Stimulated activated CD8-positive, alpha-beta memory T cell treated with anti-CD3 and anti-CD28 coated beads, Interleukin-2, amount 100 ng/mL, for 48 hours (primary cell): ENCODE measurements at places on chromosomes 4 and X.

DNA sequence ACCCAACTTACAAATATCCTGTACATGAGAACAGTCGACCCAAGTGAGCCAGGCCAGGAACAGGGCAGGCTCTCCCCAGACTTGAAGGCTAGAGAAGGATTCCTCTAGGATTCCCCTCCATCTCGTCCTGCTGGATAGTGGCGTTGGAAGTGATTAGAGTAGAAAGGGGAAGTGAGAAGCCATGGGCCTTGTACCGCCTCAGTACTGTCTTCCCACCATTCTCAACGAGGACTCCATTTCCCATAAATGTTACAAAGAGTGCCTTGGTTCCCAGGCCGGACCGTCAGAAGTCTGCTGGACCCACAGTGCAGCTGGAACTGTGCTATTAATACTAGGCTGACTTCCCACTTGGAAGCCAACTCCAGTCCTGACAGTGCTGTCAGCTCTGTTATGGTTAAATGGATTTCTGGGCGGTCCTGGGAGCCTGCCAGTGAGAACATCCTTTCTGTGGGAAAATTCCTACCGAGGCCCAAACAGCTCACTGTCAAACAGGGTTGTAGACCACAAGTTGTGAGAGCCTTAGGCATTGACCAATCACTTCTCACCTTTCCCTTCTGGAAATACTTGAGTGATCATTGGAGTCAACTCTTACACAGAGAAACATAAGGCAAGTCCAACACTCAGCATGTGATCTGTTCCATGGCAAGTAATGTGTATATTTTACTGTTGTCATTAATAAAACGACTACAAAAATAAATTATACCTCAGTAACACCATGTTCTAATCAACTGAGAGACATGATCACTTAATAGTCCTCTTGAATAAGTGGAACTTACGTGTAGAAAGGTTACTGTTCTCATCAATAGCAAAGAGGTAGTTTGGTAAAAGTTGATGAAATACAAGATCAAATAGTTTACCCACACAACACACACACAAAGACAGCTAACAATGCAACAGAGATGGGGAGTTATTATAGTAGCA is 58.4 kb downstream of the AMELX start:
- DNase-seq = no peak

DNA sequence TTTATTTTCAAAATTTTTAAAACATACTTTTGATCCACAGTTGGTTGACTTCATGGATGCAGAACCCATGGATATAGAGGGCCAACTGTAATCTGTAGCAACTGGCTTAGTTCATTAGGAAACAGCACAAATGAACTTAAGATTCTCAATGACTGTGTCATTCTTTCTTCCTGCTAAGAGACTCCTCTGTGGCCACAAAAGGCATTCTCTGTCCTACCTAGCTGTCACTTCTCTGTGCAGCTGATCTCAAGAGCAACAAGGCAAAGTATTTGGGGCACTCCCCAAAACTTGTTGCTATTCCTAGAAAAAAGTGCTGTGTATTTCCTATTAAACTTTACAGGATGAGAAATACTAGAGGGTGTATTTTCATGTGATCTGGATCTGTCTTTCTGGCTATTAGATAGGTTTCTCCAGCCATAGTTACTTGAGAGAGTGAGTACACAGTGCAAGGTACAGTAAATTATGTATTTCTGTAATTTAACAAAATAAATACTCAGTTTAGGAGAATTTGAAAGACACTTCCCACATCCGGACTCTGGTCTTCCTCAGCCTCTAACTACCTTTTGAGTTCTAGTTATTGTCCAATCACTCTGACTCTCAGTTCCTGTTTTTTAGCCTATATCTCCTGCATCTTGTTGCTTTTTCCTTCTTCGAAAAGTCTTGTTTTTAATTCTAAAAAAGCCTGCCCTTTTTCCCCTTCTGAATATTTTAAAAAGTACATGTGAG is 21.8 kb downstream of the TLR2 start:
- no peak for DNase-seq

GRCh38 chrX:123756320-123756719 is 23.5 kb upstream of the THOC2 start:
- DNase-seq = no peak

GRCh38 chr4:147714575-147715401 is 17.1 kb upstream of the ARHGAP10 start:
- no peak for DNase-seq

- no peak for DNase-seq
Observed at GRCh38 chrX:112641449-112641848, 38.3 kb downstream of the LHFPL1 start.

- no peak for DNase-seq
Observed at GRCh38 chrX:66014556-66014955, 25.3 kb downstream of the VSIG4 start.

DNA sequence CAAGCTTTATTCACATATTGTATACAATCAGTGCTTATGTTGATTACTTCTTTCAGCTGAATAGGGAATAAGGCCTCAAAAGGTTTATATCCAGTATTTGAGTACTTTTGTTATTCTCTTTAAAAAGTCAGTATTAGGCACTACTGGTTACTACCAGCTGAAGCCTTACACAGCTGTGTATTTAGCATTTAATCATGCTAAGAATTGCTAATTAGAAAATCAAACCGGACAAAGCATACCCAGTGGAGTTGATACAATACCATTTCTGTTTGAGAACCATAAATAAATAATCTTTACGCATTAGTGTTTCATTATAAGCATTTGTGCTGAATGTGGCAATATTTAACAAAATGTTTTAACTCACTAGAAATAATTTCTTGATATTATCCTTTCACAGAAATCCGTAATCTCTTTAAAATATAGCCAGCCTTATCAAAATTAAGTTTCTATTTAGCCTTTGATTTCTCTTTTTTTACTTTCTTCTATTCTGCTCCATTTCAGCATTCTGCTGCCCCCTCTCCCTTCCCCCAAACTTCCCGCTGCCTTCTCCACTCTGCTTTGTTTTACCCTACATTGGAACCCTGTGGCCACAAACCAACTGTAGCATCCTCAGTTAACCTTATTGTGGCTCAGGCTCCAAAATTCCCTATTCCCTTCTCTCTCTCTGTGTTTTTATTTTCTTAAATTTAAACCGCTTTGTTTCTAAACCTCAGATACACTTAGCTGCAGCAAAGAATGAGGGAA is 37.8 kb downstream of the UGT8 start:
- DNase-seq = no peak

- DNase-seq = no peak
Observed at GRCh38 chr4:152399246-152399645, 136.6 kb downstream of the FBXW7 start.

DNA sequence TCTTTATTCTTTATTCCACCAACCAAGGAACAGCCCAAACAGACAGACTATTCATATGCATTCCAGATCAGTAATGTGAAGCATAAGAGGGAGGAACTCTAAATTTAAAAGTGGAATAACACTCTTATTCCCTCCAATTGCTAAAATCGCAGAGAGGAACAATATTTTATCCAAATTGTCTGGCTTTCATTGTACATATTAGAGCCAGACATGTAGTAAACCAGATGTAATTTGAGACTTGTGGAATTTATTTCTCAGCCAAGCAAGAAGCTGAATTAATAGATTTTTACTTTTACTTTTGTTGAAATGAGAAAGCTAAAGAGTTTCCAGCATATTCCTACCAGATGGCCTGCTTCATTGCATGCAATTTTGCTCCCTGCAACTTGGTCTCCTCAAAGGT is 674.6 kb upstream of the SLIT2 start:
- no peak for DNase-seq

DNA sequence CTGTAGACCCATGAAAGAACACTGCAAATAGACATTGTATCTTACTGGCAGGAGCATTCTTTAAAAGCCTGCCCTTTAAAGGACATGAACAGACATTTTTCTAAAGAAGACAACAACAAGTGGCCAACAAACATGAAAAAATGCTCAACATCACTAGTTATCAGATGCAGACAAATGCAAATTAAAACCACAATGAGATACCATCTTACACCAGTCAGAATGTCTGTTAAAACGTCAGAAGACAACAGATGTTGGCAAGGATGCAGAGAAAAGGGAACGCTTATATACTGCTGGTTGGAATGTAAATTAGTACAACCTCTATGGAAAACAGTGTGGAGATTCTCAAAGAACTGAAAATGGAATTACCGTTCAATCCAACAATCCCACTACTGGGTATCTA is 77.2 kb downstream of the ATP10D start:
- no peak for DNase-seq

DNA sequence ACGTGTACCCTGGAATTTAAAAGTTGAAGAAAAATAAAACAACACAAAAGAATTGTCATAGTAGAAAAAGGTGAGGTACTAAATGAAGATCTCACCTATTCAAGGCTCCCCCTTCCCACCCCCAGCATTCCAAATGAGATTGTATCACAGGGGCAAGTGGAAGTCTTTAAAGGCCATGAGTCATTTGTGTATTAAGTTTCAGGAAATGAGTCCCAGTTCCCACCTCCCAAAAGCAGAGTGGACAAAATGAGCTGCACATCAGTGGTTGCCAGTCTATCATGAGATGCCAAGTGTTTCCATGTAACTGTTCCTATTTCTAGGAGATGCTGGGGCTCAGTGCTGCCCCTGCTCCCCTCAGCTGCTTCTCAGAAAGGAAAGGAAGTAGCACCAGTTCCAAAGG is 20.1 kb downstream of the ARHGEF9 start:
- DNase-seq = no peak
